ENCODE measurements at places on chromosomes 3 and 15. TPM values are rescaled to one million over a fixed set of nuclear protein-coding genes. Genes with fewer than 3 reads are reported as not detected.

The SEMA5B gene
- total RNA-seq = not detected

The CDHR4 gene
- total RNA-seq = 0.32 TPM

The SEC61A1 gene
- total RNA-seq = 127 TPM

The SLC28A1 gene
- total RNA-seq = 0.30 TPM

The ARPP21 gene
- total RNA-seq = not detected

The CTXN2 gene
- total RNA-seq = not detected

The ALG1L2 gene
- total RNA-seq = 1.3 TPM

The CRTC3 gene
- total RNA-seq = 58.1 TPM

The CYP1A2 gene
- total RNA-seq = not detected

The TMEM207 gene
- not detected for total RNA-seq

The IL17RC gene
- total RNA-seq = 0.18 TPM

The NR2F2 gene
- total RNA-seq = not detected

The SLC38A3 gene
- not detected for total RNA-seq

The PYGO1 gene
- total RNA-seq = not detected

The MYO5C gene
- total RNA-seq = 1.0 TPM

The ROPN1B gene
- total RNA-seq = not detected

Measured in activated naive CD4-positive, alpha-beta T cell treated with anti-CD3 and anti-CD28 coated beads, Interleukin-2, amount 50 U/mL, for 72 hours (primary cell).